ENCODE measurements at places on chromosomes 6 and 20.

- DNase-seq = no peak
Measured at GRCh38 chr20:43514648-43514999, 7.1 kb downstream of the L3MBTL1 start.

DNA sequence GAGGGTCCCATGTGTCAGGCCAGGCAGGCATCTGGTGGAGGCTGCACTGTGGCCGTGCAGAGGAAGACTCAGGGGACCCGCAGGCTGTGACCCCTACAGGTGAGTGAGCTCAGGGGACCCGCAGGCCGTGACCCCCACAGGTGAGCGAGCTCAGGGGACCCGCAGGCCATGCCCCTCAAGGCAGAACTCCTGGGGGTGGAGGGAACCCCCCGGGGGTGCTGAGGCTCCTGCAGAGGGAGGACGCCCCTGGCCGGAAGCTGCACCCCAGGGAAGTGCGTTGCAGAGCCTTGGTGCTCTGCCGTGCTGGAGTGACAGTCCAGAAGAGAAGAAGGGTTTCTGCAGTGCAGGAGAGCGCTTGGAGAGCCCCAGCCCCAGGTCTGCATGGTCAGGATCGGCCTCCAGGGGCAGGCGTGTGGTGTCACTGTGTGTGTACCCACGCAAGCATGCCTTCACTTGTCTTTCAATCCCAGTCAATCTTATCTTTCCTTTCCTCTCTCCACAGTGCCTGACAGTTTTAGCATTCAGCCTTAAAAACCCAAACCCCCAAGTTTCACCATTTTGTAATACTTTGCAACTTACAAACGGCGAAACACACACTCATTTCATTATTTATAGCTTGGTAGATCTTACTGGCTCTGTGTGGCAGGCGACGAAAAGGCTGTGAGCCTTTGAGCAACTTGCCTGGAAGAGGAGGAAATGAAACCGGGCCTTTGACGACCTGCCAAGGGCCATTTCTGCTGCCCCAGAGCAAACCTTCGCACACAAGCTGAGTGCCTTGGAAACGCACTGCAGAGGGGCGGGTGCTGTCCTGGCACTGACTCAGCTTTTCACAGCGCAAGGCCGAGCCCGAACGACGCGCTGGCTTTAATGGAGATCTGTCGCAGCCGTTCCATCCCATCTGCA lies 101.4 kb upstream of the AGPAT4 start:
- DNase-seq = no peak

GRCh38 chr20:53939190-53939571 lies 131.2 kb downstream of the BCAS1 start:
- no peak for DNase-seq

- no peak for DNase-seq
Measured at GRCh38 chr20:64030371-64031134, 5.4 kb upstream of the C20orf204 start.

- no peak for DNase-seq
Measured at GRCh38 chr6:83758533-83758932, 49.6 kb upstream of the SNAP91 start.

DNA sequence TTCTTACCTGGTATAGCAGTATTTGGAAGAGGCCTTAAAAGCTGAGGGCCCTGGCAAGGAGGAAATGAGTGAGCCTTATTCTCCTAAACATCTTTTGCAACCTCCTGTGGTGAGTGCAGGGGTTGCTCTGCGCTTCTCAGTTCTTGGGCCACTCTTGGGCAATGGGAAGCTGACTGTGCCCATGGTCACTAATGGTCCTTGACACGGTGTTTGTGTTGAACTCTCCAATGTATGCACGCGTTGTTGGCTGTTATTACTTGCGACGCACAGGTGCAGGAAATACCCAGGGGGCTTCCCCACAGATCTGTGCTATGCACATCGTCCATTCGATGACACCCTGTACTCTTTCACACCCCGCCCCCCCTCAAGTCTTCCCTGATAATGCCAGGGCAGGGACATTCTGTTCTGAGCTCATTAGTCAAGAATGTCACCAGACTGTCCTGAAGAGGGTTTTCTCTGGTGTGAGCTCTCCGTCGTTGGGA lies 79.7 kb downstream of the EDN1 start:
- peak; percentile 2 for DNase-seq

DNA sequence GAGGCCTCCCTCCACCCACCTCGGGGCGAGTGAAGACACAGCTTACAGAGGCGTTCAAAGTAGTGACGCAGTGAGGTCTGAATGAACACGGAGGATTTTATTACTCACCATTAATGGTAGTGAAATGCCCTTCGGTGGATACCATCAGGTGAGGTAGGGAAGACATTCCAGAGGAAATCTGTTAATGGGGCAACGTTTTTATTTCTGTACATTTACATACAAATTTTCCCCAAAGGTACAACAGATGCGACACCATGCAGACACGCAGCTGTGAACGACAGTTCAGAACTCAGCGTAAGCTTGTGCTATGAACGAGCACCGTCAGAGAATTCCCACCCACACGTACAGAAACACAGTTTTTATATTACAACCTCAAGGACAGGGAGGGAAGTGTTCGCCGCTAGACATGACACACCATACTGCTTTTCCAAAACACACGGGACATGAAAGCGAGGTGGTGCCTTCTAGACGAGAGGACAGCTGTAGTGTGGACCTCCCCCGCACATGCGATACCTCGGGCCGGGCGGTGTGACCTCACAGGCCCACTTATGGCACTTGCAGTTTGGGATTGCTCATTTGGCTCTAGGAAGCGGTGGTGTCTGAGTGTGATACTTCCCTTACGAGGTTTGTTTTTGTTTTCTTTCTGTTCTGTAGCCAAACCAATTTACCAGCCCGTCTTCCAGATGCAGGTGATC lies 10.7 kb downstream of the PSMG4 start:
- no peak for DNase-seq

- no peak for DNase-seq
Measured at GRCh38 chr6:145071836-145072235, 663.5 kb downstream of the EPM2A start.

- no peak for DNase-seq
Measured at GRCh38 chr6:119339941-119340456, 9.6 kb downstream of the MAN1A1 start.

DNA sequence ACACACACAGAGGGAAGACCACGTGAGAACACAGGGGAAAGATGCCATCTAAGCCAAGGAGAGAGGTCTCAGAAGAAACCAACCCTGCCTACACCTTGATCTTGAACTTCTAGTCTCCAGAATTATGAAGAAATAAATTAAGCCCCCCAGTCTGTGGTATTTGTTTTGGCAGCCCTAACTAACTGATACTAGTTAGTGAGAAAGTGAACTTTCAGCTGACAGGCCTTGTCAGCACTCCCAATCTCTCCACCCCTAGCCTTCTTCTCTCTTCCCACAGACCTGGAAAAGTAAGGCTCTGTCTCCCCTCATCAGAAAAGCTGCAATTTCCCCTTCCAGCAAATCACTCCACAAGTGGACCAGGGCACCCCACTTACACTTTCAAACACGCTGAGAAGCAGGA lies 108.6 kb upstream of the CDYL start:
- DNase-seq = no peak

- DNase-seq = no peak
Measured at GRCh38 chr6:44126320-44127149, 717 bp downstream of the MRPL14 start.

DNA sequence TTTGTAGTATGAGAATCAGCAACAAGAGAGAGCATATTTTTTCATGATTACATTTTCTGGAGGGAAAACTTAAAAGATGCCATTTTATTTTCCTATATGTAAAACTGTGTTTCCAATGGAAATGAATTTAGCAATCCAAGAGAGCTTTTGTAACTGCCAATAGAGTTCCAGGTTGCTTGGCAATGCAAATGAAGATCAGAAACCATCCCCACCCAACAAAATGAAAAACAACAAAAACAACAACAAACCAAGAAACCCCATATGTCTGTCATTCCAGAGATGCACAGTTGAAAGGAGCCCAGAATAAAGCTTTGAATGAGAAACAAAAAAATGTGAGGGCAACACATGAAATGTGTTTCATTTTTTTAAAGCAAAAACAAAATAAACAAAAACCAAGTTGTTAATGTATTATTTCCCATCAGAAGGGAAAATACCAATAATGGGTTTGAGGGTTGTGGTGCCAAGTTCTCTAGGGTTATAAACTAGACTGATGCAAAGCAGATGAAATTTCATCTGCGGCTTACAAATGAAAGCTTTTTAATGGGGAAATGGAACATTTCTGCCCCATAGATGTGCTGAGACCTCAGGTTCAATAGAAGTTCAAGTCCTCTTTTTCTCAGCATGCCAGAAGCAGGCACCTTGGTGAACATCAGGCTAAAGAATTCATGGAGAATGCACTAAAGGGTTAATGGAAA lies 121.5 kb upstream of the MCHR2 start:
- DNase-seq = no peak

DNA sequence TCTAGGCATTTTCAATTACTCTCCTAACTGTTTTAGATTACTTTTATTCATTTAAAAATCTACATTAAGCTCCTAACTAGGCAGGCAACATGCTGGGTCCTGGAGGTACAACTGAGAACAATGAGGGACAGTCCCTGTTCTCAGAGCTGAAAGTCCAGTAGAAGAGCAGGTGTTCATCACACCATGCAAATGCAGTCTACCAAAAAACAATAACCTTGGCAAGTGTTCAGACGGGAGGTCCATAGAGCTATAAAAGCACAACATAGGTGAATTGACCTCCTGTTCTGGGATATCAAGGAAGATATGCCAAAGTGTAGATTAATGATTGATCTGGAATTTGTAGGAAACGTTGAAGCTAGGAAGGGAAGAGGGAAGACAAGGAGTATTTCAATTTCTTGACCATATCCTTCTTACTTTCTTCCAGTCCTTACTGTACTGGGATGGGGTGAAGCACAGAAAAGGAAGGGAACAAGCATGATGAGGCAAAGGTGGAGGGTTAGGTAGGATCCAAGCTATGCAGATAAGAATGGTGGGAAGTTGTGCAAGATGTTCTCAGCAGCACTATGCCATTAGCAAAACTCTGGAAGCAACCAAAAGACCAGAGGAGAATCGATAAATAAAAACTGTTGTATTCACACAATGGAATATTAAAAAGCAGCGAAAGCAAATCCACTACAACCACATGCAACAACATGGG lies 485.7 kb upstream of the JARID2 start:
- no peak for DNase-seq

DNA sequence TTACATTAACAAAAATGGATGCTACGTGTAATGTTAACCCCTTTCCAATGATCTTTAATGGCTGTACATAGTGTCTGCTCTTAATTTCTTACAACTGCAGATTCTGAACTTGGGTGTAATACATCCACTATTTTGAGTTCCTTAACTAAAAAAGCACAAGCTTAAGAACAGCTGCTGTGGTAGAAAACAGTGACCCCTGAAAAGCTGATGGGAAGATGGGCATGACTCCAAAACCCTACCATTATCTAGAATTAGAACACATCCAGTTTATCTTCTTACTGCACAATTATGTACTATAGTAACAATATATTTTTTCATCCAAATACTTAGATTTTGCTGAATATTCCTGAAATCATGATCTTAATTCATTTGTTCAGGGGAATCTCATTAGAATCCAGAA lies 49.3 kb downstream of the LYRM4 start:
- no peak for DNase-seq

GRCh38 chr6:22079783-22080182 lies 217.1 kb downstream of the PRL start:
- no peak for DNase-seq

DNA sequence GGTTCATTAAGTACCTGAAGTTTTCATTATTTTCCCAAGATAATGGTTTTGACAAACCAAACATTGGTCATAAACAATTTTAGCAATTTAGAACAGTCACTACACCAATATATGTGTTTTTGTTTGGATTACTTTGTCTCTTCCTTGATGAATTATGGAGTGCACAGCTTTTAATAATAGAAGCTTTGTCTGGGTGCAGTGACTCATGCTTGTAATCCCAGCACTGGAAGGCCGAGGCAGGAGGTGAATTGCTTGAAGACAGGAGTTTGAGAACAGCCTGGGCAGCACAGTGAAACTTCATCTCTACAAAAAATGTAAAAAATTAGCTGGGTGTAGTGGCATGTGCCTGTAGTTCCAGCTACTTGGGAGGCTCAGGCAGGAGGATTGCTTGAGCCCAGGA lies 89.4 kb upstream of the ANKEF1 start:
- no peak for DNase-seq

DNA sequence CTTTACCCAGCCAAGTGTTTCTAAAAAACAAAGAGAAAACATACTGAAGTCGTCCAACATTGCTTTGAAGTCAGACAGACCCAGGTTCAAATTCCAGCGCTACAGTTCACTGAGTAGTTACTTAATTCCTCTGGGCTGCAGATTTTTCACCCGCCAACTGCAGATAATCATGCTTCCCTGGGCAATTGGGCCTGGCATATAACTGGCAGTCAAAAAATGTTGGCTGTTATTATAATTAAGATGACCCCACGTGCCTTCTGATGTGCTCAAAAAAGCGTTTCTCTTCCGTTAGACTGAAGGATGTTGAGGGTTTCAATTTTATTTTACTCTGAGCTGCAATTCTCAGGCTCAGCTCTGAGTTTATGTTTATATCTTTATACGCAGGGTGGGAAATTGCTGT lies 156.1 kb upstream of the CITED2 start:
- no peak for DNase-seq

- no peak for DNase-seq
Measured at GRCh38 chr20:62269378-62269777, 31.1 kb downstream of the OSBPL2 start.

DNA sequence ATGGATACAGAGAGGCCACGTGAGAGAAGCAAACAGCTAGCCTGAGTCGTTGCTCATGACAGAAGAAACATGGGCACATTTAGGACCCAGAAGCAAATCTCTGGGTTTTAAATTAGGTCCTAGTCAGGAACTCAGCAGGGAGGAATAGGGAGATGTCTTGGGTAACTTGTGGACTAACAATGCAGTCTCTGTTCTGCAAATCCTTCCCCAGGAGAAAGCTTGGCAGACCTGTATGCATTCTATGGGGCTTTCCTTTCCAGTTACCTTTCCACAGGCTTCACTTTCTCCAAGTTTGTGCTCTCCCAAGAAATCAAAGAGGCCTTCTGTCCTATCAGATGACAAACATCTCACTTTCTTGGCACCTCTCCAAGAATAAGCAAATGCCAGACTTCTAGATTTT lies 47.2 kb upstream of the PLCB4 start:
- DNase-seq = no peak

DNA sequence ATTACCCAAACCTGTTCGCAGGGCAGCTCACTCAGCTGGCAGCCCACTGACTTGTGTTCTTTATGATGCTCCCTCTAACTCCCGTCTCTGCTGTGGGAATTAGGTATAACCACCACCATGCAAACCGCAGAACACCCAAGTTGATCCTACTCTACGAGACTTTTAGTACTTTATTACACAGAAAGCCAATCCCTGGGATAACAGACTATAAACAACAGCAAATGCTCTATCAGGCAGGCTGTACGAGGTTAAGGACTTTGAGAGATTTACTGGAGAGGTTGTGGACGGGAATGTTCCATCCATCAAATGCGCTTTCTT lies 241.1 kb downstream of the FOXC1 start:
- no peak for DNase-seq

GRCh38 chr6:20608356-20608755 lies 74.1 kb downstream of the CDKAL1 start:
- no peak for DNase-seq

DNA sequence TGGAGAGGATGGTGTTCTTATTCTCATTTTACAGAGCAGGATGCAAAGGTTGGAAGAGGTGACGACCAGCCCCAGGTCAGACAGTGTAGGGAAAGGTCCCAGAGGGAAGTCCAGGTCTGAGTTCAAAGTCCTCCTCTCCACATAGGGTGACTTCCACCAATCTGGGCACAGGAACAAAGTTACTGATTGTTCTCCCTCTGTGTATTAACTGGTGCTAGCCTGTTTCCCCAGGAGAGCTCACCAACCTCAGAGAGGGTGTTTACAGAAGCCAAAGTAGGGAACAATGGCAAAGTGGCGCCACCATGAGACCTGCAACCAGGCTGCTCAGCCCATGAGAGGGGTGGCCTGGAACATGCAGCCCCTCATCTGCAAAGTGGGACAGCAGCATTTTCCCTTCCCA lies 16.8 kb upstream of the SIRPB1 start:
- DNase-seq = no peak

Data from GF-D8 (cell line).